CMK (cell line): ENCODE measurements at places on chromosomes 3 and 15.

DNA sequence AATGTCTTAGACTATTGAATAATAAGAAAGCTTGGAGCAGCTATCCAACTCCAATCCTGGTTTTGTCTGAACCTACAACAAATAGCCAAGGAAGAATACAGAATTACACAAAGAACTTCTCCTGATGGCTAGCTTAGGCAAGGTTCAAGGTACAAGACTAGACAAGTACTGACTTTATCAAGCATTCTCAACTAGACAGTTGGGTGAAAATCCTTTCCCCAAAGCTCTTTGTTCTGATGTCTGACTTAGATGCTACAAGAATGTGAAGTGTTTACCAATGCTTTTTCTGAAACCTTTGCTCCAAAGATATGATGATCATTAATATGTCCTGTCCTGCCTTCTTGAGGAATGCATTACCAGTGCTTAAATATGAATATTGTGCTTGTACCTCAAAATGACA, 113.8 kb downstream of the ANXA2 start:
- no peak for DNase-seq

- DNase-seq, result no peak
Measured at GRCh38 chr3:86740751-86741150, 250.2 kb downstream of the VGLL3 start.

DNA sequence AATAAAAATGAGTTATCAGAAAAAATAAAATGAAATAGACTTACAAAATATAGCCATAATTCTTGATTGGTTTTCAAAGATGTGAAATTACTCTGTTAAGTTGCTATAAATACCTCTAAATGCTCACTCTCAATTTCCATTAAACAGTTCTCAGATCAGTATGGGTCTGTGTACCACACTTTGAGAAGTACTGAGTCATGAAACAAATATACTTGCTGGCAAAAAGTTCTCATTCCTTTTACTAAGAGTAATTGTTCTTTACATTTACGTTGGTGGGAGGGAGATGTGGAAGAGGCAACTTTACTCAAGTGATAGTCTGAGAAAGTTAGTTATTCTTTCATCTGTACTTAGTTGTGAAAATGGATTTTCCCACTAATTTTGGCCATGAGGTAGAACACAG, 96.3 kb downstream of the ZNF385D start:
- DNase-seq, result no peak

DNA sequence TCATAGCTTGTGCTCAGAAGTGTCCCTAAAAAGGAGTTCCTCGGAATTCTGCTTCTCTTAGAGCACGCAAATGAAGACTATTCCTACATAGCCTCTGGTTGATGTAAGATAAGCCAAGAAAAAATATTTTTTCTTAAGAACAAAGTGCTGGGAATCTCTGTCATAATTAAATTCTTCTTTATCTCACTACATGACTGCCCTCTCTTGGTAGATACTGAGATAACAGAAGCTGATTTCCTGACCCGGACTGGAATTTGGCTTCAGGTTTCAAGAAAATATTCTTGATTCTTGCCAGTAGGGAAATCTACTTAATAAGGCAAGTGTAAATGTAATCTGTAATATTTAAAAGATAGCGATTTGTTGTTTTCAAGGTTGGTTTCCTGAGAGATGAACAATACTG, 31.3 kb upstream of the SETMAR start:
- no peak for DNase-seq

DNA sequence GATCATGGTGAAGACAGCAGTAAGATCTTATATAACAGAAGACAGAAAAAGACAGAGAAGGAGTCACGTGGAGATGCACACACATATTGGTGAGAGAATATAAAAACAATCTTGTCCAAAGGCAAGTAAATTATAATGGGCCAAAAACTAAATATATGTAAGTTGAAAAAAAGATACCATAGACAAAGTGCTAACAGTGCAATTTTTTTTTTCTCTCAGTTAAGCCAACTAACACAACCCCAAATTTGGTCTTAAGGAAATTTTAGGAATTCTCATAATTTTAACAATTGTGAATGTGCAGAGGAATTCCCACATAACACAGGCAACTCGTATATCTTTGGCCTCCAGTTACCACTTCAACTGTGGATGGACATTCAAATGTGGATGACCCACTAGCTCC, 432.2 kb downstream of the SOX2 start:
- DNase-seq, result no peak

GRCh38 chr3:157542711-157543500, 39.7 kb upstream of the VEPH1 start:
- DNase-seq, result no peak

GRCh38 chr3:152019508-152019907, 146.1 kb downstream of the SUCNR1 start:
- DNase-seq, result no peak

GRCh38 chr15:89329329-89330084, 5.1 kb downstream of the POLG start:
- no peak for DNase-seq

DNA sequence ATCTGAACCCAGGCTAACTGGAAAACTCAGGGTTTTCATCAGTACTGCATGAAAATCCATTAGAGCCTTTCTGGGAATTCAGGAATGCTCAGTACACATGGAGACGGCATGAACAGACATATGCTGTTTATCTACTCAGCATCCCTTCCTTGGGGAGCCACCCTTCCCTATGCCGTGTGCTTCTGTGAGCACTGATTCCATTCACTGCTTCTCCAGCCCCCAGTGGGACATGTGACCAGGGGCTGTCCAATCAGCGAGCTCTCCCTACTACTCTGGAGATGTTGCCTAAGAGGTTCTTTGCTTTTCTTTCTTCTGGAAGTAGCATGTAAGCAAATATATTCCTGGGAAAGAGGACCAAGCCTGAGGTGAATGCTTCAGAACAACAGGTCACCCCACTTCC, 5.6 kb upstream of the PCOLCE2 start:
- no peak for DNase-seq
